ENCODE measurements at places on chromosomes 6 and 20.

- no peak for DNase-seq
Measured at GRCh38 chr6:129884211-129884610, 23.1 kb upstream of the TMEM244 start.

DNA sequence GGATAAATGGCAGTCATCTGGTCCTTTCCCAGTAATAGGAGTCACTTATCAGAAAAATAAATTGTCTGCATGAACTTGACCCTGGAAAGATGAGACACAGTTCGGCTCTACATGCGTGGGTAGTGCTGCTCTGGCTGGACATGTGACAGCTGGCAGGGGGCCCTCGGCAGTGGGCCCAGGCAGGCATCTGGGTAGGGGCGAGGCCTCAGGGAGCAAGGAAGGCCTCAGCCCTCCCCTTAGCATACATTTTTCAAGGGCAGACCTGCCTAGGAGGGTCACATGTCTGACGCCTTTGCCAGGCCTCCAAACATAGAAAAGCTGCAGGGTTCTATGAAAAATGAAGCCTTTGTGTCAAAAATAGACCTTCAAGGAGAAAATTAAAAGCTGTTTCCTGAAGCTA lies 12.8 kb upstream of the ILRUN start:
- DNase-seq, result no peak

- DNase-seq, result no peak
Measured at GRCh38 chr20:3876676-3877075, 12.5 kb upstream of the PANK2 start.

GRCh38 chr6:40308533-40309306 lies 278.4 kb downstream of the LRFN2 start:
- peak; percentile 46 for DNase-seq

GRCh38 chr20:57728762-57729161 lies 18.9 kb upstream of the PMEPA1 start:
- no peak for DNase-seq

- no peak for DNase-seq
Measured at GRCh38 chr6:150491811-150492172, 107.9 kb upstream of the PLEKHG1 start.

DNA sequence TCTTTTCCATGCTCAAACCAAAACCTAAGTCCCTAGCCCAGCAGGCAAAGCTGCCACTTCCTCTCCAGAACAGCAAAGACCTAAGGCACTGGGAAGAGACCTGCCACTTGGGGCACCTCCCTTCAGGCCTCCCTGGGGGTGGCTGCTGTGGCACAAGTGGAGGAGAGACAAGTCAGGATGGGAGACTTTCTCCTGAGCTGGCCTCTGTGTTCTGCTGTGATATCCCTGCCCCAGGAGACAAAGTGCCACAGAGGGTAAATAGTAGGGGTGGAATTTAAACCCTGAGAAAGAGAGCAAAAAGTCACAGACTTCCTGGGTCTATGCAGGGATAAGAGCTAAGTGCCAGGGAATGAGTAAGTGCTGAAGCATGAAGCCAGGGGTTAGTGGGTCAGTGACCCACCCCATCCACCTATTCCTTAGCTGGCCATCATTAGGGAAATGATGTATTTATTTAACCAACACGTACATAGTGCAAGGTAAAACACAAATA lies 84.2 kb downstream of the MRPL14 start:
- no peak for DNase-seq

GRCh38 chr20:51758978-51759544 lies 9.1 kb downstream of the ATP9A start:
- DNase-seq, result no peak

GRCh38 chr6:135109761-135110160 lies 55.1 kb upstream of the HBS1L start:
- no peak for DNase-seq

DNA sequence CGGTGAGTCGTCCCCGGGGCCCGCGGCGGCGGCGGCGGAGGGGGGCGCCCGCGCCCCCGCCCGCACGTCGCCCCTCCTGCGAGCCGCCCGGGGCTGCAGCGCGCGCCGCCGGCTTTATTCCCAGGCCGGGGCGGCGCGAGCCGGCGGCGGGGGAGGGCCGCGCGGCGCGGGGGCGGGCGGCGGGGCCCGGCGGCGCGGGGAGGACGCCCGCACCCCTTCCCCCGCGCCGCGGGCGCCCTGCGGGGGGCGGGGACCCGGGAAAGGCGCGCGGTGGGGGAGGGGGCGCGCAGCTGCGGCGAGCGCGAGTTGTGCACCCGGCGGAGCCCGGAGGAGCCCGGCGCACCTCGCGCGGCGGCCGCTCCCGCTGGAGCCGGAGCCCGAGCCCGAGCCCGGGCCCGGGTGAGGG lies 646 bp downstream of the HMGA1 start:
- no peak for DNase-seq

DNA sequence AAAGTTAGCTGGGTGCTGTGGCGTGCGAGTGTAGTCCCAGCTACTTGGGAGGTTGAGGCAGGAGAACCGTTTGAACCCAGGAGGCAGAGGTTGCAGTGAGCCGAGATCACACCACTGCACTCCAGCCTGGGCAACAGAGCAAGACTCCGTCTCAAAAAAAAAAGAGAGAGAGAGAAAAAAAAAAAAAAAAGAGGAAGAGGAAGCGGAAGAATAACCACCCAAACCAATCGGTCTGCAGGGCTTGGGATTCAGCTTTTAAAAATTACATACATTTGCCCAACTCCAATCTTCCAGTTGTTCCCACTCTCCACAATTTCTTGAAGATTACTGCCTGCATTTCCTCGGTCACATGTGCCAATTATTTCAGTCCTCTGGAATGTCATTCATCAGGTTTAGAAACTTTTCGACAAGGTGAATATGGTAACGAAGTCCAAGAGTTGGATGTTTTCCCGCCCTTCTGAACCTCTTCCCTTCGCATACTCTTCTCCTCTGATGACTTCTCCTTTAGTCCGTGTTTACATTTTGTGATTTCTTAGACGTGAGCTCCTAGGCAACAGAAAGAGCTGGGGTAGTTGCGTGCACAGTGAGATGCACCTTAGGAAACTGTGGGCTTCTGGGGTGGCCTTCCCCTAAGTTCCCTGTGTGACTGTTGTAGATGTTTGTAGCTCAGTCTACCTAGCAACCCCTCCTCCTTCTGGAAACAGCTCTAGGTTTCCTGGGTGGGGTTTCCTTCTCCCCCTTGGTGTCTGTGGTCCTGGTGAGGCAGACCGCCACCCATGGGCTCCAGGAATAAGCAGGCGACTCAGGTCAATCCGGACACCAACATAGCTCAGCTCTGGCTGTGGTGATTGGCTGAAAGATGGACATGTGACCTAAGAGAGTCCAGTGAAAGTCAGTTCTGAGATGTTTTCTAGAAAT lies 63.0 kb upstream of the NCOA3 start:
- peak; percentile 80 for DNase-seq

- no peak for DNase-seq
Measured at GRCh38 chr20:49867453-49868215, 47.7 kb downstream of the SPATA2 start.

- DNase-seq, result no peak
Measured at GRCh38 chr20:22020201-22020600, 314.7 kb downstream of the PAX1 start.

DNA sequence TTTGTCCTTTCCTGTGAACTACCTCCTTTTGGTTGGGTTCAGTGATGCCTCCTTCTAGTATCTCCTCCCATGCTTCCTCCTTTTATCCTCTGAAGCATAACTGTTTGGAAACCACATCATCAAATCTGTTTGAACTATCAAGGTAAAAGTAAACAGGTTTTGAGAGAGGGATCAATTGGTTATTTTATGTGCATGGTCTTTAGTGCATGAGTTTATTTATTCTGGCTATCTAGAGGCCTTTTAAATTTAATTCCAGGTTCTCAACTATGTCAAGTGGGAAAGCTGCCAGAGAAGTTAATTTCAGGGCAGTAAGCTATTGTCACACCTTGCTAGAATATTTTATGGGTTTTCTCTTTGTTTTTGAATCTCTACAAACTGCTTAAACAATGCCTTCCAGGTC lies 54.1 kb downstream of the WASF1 start:
- DNase-seq, result no peak

- DNase-seq, result no peak
Measured at GRCh38 chr6:139990856-139991465, 616.5 kb upstream of the CITED2 start.

DNA sequence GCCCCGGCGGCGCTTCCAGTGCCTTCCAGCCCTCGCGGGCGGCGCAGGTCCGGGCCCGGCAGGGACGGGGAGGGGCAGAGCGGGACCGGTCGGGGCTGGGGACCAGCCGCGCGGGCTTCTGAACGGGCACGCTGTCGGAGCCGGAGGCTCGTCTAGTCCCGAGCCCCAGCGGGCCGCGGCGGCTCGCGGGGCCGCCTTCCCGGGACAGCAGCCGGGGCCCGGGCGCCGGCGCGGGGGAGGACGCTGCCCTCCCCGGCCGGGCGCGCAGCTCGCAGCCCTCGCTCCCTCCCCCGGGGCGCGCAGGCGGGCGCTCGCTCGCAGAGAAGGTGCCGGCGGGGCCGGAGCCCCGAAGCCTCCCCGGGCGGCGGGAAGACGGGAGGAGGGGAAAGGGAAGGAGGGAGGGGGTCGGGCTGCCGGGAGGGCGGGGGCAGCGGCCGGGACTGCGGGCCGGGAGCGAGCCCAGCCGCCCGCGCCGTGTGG lies 696 bp upstream of the SIRPA start:
- peak; percentile 65 for DNase-seq

GRCh38 chr6:219019-219570 lies 73.2 kb upstream of the DUSP22 start:
- no peak for DNase-seq

- peak; percentile 49 for DNase-seq
Measured at GRCh38 chr6:26514984-26515383, 14.9 kb downstream of the BTN1A1 start.

- DNase-seq, result no peak
Measured at GRCh38 chr6:168624540-168624939, 183.6 kb downstream of the SMOC2 start.

DNA sequence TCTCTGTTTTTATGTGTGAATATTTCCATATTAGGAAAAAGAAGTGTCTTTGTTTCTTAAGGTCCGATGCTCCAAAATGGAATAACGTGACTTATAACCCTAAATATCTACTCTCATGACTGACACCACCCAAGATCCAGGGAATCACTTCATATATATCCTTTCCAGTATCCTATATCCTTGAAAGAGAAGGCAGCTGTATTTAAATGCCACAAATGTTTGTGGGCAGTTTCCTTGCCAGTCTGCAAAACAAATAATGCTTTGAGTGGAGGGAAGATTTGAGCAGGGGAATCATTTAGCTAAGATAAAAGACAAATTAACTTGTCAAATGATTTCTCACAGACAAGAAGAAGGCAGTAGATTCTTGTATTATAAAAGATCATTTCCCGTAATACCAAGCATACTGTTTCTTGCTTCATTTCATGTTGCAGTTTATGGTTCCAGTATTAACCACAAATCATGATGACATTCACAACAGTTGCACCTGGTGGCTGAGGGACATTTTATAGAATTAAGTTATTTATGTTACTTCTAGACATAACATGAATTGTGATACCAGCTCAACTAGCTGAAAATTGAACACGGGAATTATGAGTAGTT lies 30.0 kb upstream of the FABP7 start:
- DNase-seq, result no peak

- no peak for DNase-seq
Measured at GRCh38 chr6:6256886-6257285, 63.6 kb downstream of the F13A1 start.

DNA sequence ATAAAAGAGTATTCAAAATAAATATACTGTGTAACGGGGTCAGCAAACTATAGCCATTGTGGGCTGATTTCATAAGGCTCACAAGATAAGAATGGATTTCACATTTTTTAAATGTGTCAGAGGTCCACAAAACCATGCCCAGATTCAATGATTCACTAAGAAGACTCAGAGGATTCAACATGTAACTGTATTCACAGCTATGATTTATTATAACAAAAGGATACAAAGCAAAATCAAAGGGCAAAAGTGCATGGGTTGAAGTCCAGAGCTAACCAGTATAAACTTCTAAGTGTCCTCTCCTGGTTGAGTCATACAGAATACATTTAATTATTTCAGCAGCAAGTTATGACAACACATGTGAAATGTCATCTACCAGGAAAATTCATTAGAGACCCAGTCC lies 49.2 kb downstream of the TBC1D32 start:
- no peak for DNase-seq

GRCh38 chr6:14635934-14636591 lies 518.5 kb downstream of the CD83 start:
- DNase-seq, result no peak

DNA sequence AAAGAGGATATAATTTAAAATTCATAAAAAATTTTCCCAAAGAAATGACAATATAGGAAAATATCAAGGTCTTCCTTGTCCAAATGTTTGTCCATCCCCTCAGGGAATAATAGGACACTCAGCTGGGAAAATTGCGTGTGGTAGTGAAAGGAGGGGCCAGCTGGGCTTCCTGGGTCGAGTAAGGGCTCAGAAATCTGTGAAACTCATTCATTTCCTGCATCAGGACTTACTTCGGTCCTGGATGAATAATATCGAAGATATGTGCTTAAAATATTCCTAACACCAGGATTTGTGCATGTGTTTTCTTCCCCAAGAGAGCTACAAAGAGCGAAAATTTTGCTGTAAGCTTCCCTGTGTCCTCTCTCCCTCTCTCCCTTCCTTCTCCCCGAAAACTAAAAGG lies 118.2 kb upstream of the GJE1 start:
- no peak for DNase-seq

GRCh38 chr6:115551527-115551926 lies 509.2 kb downstream of the FRK start:
- DNase-seq, result no peak

DNA sequence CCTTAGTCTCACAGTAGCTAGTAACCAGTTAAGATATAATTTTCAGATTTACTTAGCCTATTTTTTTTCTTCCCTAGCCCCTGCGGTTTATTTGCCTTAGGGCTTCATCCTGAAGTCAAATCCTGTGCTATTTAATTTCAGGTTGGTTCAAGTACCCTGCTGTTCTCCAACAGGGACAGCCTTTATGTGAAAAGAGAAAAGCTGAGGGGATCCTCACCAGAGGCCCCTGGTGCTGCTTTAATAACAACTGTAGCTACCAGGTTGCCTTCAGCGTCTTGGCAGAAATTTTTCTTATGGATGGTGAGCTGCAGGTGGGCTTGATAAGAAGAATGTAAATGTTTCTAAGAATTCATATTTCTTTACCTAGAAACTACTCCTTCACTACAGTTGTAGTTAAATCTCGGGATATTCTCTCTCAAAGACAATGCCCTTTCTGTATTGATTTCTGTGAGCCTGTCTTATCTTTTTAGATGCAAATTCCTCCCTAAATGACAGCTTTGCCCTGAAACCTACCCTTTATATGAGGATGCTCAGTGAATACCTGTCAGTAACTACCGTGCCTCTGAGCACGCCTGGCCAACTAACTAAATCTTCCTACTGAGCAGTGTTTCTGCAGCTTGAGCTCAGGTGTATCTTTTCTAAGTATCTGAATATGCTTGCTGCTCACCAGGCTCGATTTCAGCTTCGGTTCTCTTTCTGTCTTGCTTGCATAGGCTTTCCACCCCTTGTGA lies 320.5 kb downstream of the MMUT start:
- DNase-seq, result no peak

Data from HuH-7.5 (cell line).